EL (cell line): ENCODE measurements at places on chromosomes 5 and 9.

GRCh38 chr9:33946779-33947535 is 101.7 kb downstream of the UBAP2 start:
- peak; percentile 94 for DNase-seq

DNA sequence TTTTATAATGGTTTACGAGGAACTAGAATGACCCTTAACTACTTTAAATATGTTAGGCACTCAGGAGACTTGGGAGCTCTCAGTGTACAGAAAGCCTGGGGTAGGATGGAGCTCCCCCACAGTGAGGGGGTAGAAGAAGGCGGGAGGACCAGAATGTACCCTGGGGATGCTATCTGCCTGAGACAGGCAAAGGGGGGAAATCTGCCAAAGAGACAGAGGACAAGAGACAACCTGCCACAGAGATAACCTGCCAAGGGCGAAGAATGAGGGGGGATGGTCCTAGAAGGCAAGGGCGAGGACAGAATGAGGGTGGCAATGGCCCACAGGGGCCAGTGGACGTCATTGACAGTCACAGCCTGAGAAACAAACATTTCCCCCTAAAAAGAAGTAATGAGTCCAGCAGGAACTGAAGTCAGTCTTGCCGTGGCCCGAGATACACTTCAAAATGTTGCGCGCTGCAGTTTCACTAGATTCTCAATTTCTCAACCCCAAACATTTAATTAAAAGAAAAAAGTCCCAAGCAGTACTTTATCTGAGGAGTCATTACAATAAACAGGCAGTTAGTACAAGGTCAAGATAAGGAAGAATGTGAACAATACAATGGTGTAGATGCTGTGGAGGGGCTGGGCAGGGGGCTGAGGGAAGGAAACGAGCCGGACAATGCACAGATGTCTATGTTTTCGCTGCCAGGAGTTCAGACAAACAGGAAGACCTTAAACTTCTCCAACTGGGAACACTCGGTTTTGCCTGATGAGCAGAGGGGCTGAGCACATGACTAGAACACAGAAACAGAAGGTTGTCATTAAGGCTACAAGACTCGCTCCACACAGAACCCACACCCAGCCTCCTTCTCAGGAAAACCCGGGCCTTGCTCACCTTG is 125.0 kb downstream of the LHFPL2 start:
- no peak for DNase-seq

GRCh38 chr9:114507726-114508125 is 2.5 kb upstream of the WHRN start:
- DNase-seq, result no peak

- DNase-seq, result peak; percentile 48
These were observed 22.9 kb downstream of the CAMSAP1 start for GRCh38 chr9:135884328-135885035.

- DNase-seq, result no peak
These were observed 583.1 kb downstream of the CCDC171 start for GRCh38 chr9:16135968-16136367.

- no peak for DNase-seq
These were observed 5.7 kb downstream of the ENTPD8 start for GRCh38 chr9:137435381-137435891.

- no peak for DNase-seq
These were observed 6.7 kb downstream of the SLCO4C1 start for GRCh38 chr5:102289251-102289899.

GRCh38 chr5:45109062-45109461 is 300.3 kb downstream of the MRPS30 start:
- no peak for DNase-seq

DNA sequence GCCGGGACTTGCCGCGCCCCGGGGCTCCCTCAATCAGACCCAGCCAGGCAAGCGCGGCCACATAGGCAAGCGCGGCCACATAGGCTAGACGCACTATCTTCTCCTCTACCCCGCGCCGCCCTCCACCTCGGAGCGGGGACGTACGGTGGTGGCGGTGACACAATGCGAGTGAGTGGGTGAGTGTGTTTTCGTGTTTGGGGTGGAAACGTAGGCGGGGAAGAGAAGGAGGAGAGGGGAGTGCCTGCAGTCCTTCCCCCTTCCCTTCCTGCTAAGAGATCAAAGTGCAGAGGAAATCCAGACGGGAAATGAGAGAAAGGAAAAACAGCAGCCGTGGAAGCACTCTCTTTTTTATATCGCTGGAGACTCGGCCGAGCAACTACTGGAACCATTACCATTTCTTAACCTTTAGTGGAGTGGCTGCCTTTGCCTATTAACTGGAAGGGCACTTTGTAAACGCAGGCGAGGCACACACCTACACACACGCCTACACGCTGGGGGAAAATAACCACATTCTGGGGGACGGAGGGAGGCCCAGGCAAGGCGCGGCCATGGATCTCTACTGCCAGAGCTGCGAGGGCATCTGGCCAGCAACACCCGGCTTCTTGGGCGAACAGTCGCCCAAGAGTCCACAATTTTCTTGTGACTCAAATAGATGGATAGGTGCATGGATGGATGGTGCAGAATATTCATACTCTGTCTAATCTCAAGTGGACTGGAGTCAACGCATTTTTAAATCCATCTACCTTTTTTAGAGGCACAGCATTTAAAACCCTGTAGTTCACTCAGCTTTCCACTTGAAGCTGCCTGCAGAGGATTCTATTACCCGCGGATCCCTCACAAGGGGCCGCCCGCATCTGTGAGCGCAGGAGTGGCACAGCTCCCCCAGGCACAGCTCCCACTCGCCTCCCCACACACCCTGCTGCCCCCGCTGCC is 2.1 kb downstream of the EDIL3 start:
- peak; percentile 31 for DNase-seq
